ENCODE measurements at places on chromosomes 3 and 15.

DNA sequence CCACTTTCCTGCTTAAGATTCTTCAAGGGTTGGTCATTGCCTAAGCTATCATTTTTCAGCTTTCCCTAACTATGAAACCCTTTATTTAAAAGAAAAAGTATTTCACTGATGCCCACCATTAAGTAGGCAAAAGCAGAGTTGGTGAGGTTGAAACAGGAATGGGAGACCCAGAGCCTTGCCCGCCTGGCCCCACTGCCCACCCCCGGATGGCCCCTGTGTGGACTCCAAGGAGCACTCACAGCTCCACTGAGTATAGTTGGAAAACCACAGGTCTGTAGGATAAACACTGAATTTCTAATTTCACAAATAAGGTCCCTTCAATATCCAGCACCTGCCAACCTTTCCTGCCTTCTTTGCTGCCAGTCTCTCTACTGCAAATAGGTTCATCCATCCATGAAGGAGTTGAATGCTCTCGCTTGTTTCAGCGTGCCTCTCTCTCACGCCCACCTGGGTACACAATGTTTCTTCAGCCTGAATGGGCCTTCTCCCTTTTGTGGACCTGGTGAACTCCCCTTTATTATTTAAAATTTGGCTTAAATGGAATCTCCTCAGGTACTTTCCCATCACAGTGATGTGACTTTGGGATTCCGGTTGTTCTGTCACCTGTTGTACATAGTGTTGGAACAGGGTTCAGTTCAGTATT lies 8.7 kb upstream of the ACAP2 start:
- DNase-seq = no peak

DNA sequence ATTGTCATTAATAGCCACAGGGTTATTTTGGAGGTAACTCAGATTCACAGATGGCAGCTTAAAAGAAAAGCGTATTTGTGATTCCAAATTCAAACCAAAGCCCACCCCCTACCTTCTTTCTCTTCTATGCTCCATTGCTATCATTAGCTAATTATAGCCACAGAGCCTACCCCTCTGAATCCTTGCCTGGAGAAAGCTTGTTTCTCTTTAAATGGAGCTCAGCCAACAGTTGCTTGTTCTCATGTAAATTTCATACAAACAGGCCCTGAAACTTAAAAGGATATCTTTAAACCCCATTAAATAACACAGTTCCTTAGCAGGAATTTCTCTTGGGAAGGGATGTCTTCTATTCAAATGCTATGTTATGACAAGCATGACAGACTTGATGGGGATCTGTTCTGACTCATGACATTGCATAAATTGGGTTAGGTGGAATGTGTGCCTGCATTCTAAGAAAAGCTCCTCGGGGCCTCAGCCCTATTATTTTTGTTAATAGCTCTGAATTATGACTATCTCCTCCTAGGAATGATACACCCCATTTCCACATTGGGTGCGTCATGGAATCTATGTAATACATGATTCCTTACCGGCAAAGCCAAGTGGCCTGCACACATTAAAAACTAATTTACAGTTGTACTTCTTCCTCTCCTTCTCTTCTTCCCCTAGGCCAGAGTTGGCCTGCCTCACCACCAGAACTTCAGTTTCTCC lies 265.8 kb downstream of the TAFA4 start:
- no peak for DNase-seq

DNA sequence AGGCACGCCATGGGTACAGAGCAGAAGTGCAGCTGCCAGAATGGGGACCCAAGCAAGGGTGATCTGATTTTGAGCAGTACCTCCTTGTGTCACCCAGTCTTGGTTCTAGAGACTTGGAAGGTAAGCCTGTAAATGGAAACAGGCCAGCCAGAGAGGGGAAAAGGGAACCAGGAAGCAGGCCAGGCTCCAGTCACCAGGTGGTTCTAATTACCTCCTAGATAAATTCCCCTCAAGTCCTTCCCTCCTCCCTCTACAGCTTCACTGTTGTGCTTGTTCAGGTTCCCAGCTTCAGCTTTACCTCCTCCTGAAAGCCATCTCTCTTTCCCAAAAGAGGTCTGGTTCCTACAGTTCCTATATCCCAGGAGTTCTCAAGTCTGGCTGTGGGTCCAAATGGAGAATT lies 58.8 kb upstream of the SLC7A14 start:
- DNase-seq = no peak

DNA sequence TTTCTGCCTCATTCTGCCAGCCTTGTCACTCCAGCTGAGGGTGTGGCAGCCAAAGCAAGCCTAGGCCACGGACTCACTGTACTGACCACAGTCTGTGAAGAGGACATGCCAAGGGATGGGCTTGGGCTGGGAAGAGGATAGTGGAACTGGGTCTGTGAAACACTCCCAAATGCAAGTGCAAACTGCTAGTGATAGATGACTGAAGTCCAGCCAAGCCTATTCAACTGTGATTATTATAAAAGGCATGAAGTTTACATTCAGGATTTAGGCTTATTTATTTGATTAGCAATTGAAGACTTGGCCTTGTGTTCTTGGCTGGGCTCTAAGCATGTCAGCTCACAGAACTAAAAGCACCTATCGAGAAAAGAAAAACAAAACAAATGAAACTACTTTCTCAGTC lies 84.9 kb upstream of the UBE2E1 start:
- no peak for DNase-seq

GRCh38 chr3:168820810-168821415 lies 725.2 kb upstream of the GOLIM4 start:
- DNase-seq = no peak

DNA sequence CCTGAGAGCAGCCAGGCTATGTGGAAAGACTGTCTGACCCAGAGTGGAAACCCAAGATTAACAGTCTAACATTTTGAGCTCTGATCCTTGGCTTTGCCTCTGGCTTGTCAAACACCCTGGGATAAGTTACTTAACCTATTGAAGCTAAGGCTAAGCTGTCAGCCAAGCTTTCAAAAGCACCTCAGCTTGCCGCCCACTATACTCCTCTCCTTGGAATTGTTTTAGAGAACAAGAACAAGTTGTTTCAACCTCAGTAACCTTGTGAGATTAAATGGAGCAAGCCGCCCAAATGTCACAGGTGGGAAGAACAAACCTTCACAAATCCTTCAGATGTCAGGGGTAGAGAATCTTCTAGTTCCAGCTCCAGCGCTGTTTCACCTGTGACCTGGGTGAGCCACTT lies 235.1 kb downstream of the RYR3 start:
- DNase-seq = no peak

- DNase-seq = no peak
These were observed 23.3 kb upstream of the ENTPD3 start for GRCh38 chr3:40363674-40364073.

DNA sequence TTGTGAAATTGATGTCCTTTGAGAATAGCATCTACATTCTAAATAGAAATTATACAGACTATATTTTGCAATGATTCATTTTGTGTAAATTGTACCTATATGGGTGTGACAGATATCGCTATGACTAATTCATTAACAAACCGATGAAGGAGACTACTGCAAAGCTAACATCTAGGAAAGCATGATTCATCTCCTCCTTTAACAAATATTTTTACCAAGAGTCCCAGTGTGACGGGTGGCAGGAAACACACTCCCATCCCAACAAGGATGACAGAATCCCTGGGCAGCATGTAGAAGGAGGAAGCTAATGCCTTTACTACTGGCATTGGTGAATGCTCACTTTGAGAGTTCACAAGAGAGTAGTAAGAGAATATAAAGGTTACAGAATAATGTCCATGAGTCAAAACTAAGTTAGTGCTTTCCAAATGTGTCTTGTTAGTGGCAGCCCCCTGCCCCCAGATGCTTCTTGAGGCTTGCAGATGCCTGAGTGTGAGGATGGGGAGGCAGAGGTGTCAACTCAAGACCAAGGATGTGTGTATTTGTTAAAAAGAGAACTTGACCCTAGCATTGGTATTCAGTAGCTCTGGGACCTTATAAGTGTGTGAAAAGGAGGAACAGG lies 180.6 kb downstream of the FMN1 start:
- DNase-seq = no peak
